ENCODE measurements at places on chromosomes 2 and 18. TPM values are rescaled to one million over a fixed set of nuclear protein-coding genes. Genes with fewer than 3 reads are reported as not detected.

TTC27 gene
- 22.9 TPM for total RNA-seq

MARCO gene
- total RNA-seq: 0.42 TPM

KLHL14 gene
- total RNA-seq: 1.5 TPM

CCDC68 gene
- total RNA-seq: 41.3 TPM

PAIP2B gene
- 7.6 TPM for total RNA-seq

PRKAG3 gene
- total RNA-seq: 1.2 TPM

MERTK gene
- total RNA-seq: 17.6 TPM

OLA1 gene
- 68.3 TPM for total RNA-seq
